Left ventricle myocardium inferior (tissue), 1 donor: ENCODE measurements at places on chromosomes 4 and X. TPM values are rescaled to one million over a fixed set of nuclear protein-coding genes. Genes with fewer than 3 reads are reported as not detected.
A peak's percentile ranks its signal among the peaks of the same experiment; 100 is the strongest.

DNA sequence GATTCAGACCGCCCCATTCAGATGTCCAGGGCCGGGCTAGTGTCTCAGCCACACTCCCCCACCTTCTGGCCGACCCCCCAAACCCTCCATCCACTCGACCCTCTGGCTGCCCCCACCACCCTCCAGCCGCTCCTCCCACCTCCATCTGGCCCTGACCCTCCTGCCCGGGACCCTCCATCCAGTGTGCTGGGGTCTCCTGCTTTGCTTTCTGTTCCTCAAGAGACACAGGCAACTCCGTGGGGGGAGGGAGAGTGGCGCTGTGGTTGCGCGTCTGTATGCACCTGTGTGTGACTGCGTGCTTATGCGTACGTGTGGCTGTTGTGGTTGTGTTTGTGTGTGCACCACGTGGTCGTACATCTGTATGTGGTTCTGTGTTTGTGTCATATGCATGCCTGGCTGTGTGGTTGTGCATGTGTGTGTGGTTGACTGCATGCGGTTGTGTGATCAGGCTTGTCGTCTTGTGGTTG lies 33.3 kb downstream of the CPLX1 start:
- peak overlapping the region; percentile 38 for H3K4me3 ChIP-seq
- no peak overlapping the region for H3K27ac ChIP-seq
- H3K36me3 ChIP-seq, result no peaks in the 10 kb centered on the region

DNA sequence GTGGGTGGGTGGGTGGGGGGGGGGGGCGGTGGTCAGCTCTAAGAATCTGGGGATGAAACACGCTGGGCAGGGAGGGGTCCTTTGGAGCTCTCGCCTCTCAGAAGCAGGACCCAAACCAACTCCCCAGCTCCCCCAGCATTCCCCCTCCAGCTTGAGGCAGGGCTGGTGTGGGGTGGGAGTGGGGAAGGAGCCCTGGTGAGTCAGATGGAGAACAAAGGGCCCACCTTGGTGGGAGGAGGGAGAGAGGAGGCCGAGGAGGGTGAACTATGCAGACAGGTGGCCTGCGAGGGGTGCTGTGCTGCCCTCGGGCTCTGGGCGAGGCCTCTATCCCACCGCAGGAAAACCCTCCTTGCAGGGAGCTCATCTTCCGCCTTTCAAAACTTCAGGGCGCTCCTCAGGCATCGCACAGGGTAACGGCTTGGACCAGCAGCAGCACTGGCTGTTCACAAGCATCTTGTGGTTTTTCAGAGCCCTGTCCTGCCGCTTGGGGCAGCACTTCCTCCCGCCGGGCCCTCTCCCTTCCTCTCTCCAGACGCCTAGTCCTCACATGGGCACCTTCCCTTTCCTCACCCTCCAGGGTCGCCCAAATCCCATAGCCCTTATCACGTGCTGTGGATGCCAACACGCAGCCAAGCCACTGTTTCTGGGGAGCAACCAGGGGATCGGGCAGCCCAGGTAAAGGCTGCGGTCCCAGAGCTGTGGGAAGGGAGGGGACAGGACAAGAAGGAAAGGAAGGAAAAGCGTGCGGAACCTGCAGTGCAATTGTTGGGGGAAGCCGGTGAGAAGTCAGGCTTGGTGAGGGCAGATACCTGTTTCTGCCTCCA lies 34.0 kb upstream of the GRPEL1 start:
- H3K27ac ChIP-seq, result peak overlapping the region; percentile 86
- DNase-seq, result peak; percentile 71
- no peaks in the 10 kb centered on the region for H3K27me3 ChIP-seq
- no peaks in the 10 kb centered on the region for H3K36me3 ChIP-seq
- H3K4me1 ChIP-seq, result peaks cover 24% of the 10 kb centered on the region

- H3K36me3 ChIP-seq, result no peaks in the 10 kb centered on the region
- H3K27me3 ChIP-seq, result no peaks in the 10 kb centered on the region
- peak; percentile 48 for DNase-seq
- H3K27ac ChIP-seq, result peak overlapping the region; percentile 3
- H3K4me1 ChIP-seq, result peaks cover 14% of the 10 kb centered on the region
These were observed 55.5 kb upstream of the MAGED1 start for GRCh38 chrX:51837921-51838320.

GRCh38 chr4:185424905-185425646 lies 688 bp downstream of the UFSP2 start:
- H3K27me3 ChIP-seq, result no peaks in the 10 kb centered on the region
- peaks cover 16% of the 10 kb centered on the region for H3K36me3 ChIP-seq
- H3K4me3 ChIP-seq, result peak overlapping the region; percentile 80
- H3K27ac ChIP-seq, result peak overlapping the region; percentile 97
- peaks cover 55% of the 10 kb centered on the region for H3K4me1 ChIP-seq
- DNase-seq, result no peak

DNA sequence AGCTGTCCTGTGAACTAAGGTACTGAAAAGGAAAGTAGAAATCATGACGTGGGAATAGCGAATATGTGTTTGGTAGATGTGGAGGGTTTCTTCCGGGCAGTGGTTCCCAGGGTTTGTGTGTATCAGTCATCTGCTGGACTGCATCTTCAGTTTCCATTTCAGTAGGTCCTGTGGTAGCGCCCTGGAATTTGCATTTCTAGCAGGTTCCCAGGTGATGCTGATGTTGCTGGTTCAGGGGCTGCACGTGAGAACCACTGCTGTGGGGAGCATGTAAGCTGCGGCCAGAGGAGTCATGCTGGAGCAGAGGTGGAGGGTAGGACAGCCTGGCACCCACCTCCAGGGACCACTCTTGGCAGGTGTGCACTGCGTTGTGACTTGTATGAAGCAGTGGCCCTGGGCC lies 47.1 kb downstream of the ARHGAP10 start:
- no peaks in the 10 kb centered on the region for H3K36me3 ChIP-seq
- no peak overlapping the region for H3K4me3 ChIP-seq
- DNase-seq, result no peak

DNA sequence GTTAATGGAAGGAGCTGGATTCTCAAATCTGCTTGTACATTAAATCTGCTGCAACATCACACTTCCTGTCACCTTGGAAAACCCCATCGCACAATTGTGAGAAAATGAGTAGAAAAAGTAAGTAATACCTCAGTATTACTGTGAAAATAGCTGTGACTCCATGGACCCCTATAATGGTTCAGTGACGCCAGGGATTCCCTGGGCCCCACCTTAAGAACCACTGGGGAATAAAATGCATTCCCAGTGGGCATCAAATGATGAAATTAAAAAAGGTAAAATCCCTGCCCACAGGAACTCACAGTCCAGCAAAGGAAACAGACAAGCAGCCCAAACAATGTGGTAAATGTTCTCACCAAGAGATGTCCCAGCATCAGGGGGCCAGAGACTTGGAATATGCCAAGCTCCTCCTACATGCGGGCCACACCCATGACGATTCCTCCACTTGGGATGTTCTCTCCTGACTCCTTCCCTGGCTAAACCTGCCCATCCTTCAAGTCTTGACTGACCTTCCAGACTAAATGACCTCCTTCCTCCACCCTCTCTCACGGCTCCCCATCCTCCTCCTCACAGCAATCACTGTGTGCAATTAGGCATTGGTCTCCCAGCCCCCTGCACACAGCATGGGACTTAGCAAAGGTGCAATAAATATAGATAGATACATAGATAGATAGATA lies 2.6 kb downstream of the EVC2 start:
- no peak overlapping the region for H3K27ac ChIP-seq
- peaks cover 39% of the 10 kb centered on the region for H3K4me1 ChIP-seq
- no peaks in the 10 kb centered on the region for H3K36me3 ChIP-seq
- H3K4me3 ChIP-seq, result no peak overlapping the region
- peaks cover 33% of the 10 kb centered on the region for H3K27me3 ChIP-seq

GRCh38 chr4:162706632-162707031 lies 460.1 kb downstream of the NAF1 start:
- H3K4me3 ChIP-seq, result peak overlapping the region; percentile 48
- no peaks in the 10 kb centered on the region for H3K27me3 ChIP-seq

Gene TCEANC
- total RNA-seq, result 7.9 TPM

Gene SLC2A9
- 8.2 TPM for total RNA-seq

Gene SCRG1
- 0.41 TPM for total RNA-seq
